ENCODE measurements at places on chromosomes 5 and 9. TPM values are rescaled to one million over a fixed set of nuclear protein-coding genes. Genes with fewer than 3 reads are reported as not detected.

Gene IL3
- not detected for total RNA-seq

Gene C1QTNF2
- not detected for total RNA-seq

Gene SMIM33
- total RNA-seq = under 0.01 TPM

Gene CRHBP
- total RNA-seq = 0.15 TPM

Gene ANKRD18B
- 2.6 TPM for total RNA-seq

Gene PCDHB12
- total RNA-seq = not detected

Gene SPINK13
- not detected for total RNA-seq

Gene PCDHAC2
- total RNA-seq = 0.30 TPM

Gene CACNA1B
- not detected for total RNA-seq

Gene HARS2
- total RNA-seq = 31.8 TPM

Gene SLC6A18
- total RNA-seq = not detected

Gene SSNA1
- total RNA-seq = 126 TPM

Gene PCDHA8
- total RNA-seq = 0.15 TPM

Gene FABP6
- total RNA-seq = not detected

Gene FBP2
- total RNA-seq = not detected

Gene CARTPT
- total RNA-seq = not detected

Gene SAPCD2
- 19.3 TPM for total RNA-seq

Gene PCDHA3
- 0.32 TPM for total RNA-seq

Gene SOHLH1
- not detected for total RNA-seq

Gene LECT2
- total RNA-seq = not detected

Gene ROPN1L
- total RNA-seq = 0.32 TPM

Gene PCDHGA11
- 5.3 TPM for total RNA-seq

Gene TSTD2
- total RNA-seq = 10.6 TPM

Gene IRX1
- total RNA-seq = under 0.01 TPM

Gene C5orf34
- 6.7 TPM for total RNA-seq

Gene ADGRV1
- 0.15 TPM for total RNA-seq

Gene PSD2
- not detected for total RNA-seq

Gene IL13
- total RNA-seq = not detected

Gene SLC12A2
- 26.7 TPM for total RNA-seq

Gene PRLR
- not detected for total RNA-seq
